ENCODE measurements at places on chromosomes 7 and 10.

DNA sequence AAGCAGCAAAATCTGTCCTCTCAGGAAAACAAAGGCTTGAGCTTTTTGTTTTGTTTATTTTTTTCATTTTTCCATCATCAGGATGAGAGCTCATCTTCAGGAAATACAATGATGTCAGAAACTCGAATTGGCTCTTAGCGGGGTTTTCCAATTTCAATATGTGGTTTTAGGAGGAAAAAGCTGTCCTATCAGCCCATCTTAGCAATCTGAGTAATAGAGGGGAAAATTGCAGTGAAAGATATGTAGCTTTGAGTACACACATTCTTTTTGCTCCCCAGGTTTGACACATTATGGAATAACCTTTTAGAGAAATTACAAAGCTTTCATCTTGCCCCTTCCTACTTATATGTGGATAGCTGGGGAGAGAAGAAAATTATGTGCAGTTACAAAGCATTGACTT, 113.6 kb upstream of the MYO3A start:
- DNase-seq, result no peak

DNA sequence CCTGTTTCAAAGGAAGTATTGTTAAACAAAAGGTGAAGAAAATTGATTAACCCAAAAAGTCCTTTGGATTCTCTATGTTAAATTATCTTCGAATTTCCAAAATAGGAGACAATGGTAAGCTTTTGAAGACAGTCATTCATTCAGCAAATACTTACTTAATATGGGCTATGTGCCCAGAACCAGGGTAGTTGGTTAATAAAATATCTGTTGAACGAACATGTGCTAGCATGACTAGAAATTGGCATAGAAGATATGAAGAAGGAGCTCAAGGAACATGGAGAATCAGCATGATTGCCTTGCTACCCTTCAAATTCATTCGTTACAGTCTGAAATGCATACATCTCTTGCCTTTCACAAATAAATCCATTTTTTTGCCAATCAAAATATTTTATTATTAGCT, 123.1 kb upstream of the RHEB start:
- DNase-seq, result no peak

DNA sequence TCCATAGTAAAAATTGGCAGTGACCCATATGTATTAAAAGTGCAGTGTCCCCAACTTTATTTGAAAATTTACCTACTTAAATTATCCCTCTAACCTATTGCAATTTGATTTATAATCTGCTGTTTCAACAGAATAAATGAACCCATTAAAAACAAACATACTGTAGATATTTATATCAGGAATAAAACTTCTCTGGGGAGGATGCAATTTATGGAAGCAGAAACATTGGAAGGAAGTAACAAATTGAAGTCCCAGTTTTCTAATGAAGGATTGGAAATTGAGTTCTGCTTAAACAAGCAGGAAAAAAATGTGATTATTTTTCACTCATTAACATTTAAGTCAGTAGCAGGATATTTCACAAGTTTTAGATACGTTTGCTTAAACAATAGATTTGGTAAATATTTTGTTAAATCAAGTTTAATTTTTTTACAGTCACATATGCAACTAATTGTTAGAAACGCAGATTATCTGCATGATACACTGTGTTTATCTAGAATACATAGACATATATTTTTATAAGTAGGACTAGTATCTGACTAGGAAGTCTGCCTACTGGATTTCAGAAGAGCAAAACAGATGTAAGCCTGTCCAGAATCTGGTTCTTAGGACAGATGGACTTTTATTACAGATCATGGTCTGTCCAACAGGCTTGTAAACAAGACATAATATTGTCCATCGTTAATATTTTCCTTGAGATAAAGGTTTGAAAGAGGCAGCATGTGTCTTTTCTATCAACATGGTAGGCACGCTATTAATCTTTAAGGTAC, 5.3 kb downstream of the AGMO start:
- DNase-seq, result no peak

GRCh38 chr10:76523246-76523645, 1091.8 kb downstream of the LRMDA start:
- no peak for DNase-seq

GRCh38 chr7:130489140-130489983, 2.5 kb upstream of the MEST start:
- DNase-seq, result no peak

GRCh38 chr10:26407406-26407969, 30.7 kb upstream of the APBB1IP start:
- DNase-seq, result no peak

GRCh38 chr10:77350711-77351119, 286.9 kb downstream of the KCNMA1 start:
- DNase-seq, result no peak

GRCh38 chr10:119132521-119133345, 28.8 kb downstream of the DENND10 start:
- DNase-seq, result no peak

DNA sequence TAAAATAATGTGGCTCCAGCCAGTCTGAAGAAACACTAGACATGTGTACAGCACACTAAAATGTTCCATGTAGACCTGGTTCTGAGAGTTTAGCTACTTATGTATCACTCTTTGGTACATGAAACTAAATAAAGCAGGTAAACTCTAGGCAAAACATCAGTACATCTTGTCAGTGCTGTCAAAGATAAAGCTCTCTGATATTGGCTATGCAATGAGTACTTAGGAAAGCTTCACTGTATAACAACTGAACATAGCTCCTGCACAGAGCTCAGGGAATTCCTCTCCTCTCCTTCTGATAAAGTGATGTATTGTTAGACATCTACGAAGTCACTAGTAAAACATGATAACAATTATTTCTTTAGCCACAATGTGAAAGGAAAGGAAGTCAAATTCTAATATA, 3.5 kb downstream of the LRRN3 start:
- no peak for DNase-seq

All from GDM1 (cell line).